BE2C (cell line): ENCODE measurements at places on chromosomes 12 and 14.

DNA sequence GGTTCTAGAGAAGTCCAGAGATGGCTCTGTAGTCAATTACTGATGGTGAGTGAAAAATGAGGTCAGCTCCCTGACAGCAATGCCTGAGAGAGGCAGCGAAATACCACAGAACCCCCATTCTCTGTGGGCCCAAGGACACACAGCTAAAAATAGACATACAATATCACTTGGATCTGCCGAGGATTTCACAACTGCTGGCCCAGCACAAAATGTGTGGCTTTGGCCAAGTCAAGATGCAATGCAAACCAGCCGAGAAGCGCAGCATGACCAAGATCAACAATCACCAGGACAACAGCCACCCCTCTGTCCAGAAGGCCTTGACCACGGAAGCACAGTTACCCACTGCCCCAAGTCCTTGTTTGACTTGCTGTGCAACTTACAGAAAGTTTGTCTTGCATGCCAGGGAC lies 52.2 kb downstream of the CKAP4 start:
- DNase-seq: no peak

- DNase-seq: no peak
These were observed 926.6 kb downstream of the VRK1 start for GRCh38 chr14:97723819-97724218.

DNA sequence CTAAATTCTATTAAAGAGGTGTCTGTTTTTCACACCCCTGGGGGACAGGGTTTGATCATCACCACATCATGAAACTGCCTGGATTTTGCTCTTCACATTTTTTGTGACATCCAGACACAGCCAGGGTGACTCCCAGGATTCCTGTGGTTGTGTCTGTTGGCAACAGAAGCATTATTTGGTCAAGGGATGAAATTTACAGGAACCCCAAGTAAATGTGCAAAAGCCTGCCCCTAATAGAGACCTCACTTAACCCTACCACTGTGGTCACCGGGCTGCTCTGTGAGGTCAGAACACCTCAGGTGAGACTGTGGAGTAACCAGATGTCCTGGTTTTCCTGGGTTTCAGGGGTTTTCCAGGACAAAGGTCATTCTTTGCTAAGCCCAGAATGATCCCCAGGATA lies 103.8 kb downstream of the DAD1 start:
- DNase-seq: no peak

DNA sequence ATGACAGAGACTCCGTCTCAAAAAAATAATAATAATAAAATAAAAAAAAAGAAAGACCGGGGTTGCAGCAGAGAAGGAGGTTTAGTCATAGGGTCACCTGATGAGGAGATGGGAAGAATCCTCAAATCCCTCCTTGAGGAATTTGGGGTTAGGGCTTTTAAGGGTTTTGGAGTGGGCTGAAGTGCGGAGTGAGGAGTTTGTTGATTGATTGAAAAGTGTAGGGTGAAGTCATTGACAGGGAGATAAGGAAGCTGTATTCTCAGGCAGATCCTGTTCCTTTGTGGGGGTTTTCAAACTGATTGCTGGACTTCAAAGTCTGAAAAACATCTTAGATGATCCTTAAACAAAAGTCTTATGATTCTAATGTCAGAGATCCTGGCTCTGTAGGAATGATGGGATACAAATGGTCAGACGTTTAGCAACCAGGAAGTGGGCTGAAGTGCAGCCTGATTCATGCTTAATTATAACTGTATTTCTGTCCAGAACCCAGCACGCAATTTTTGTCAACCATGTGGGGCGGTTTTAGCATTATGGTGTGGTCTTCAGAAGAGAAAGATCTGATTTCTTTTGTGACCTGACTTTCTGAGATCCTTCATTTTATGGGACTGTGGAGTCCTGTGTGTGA lies 16.0 kb downstream of the FNTB start:
- no peak for DNase-seq

GRCh38 chr12:20006871-20007730 lies 361.2 kb upstream of the PDE3A start:
- DNase-seq: no peak

DNA sequence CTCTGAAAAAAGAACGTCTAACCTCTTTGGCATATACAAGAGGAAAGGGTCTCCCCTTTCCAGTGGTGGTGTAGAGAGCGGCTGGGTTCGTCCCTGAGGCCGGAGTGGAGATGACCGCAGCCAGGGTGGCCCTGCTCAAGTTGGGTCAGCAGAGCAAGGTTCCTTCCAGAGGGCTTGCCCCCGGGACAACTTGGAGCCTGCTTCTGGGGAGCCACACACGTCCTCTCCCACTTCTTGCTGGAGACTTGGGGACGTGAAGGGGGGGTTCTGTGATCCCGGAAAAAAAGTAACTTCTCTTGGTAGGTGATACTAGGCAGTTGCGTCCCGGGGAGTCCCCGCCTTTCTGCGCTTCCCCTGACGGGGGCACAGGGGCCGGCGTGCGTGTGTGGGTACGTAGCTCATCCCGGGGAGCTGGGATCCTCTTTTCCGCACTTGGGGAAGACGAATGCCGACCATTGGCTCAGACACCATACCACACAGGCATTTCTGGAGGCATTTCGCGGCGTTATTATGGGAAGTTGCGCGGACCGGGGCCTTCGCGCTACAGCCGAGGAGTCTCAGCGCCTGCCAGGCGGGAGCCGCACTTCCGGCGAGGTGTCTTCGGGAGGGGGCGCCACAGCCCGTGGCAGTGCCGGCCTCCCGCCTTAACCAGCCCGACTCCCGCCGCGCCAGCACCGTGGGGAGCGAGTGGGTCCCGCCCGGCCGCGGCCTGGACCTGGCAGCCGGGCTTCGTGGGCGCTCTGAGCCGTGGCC lies 14.8 kb upstream of the PAX9 start:
- DNase-seq: no peak

DNA sequence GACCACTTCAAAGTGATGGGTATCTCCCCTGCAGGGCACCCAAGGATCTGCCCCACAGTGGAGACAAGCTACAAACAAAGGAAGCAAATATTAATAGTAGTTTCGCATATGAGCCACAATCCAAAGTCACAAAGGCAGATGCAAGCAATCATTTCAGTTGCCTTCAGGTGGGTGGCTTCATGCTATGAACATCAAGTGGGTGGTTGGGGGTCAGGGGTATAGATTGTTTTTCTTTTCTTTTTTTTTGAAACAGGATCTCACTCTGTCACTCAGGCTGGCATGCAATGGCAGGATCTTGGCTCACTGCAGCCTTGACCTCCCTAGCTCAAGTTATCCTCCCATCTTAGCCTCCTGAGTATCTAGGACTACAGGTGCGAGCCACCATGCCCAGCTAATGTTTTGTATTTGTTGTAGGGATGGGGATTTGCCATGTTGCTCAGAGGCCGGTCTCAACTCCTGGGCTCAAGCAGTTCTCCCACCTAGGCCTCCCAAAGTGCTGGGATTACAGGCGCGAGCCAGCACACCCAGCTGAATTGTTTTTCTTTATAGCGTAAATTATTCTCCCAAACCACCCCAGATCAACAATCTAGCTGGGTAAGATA lies 13.4 kb upstream of the NT5DC3 start:
- no peak for DNase-seq

GRCh38 chr14:81263777-81264410 lies 43.1 kb upstream of the GTF2A1 start:
- no peak for DNase-seq

DNA sequence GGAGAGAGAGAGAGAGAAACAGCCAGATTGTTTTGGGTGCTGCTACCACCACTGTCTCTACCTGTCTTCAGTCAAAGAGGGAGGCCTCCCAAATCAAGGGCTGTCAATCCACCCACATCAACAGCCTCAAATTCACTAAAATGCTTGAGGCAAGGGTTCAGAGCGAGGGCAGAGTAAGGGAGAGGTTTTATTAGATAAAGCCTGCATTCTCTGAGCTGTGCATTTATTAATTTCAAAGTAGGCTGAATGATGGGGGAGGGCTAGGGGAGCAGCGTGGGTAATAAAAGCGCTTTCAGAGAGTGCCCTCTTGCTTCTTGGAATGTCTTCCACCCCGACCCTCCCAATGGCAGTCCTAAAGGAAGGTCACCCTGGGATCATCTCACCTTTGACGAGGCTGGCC lies 636.5 kb upstream of the TBX3 start:
- no peak for DNase-seq

GRCh38 chr12:95884998-95885397 lies 26.2 kb downstream of the SNRPF start:
- DNase-seq: no peak

DNA sequence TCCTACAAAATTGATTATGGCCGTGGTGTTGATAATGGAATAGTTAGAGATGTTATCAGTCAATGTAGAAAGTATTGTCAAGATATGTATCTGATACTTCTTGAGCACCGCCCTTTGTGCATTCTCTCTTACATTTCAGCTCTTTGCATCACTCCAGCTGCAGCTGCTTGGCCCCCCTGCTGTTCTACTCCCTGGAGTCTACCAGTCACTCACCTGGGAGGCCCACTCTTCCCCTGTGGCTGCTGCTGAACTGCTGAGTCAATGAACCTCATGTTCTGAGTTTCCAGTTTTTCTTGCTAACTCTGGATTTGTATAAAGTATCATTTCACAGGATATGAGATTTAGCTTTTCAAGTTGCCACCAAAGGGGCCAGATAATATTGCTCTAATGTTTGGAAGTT lies 312.8 kb upstream of the SLC16A7 start:
- DNase-seq: no peak
